Stimulated activated CD4-positive, alpha-beta T cell treated with anti-CD3 and anti-CD28 coated beads, Interleukin-15, amount 100 ng/mL, for 1 hour (primary cell): ENCODE measurements at places on chromosomes 5 and 9.

DNA sequence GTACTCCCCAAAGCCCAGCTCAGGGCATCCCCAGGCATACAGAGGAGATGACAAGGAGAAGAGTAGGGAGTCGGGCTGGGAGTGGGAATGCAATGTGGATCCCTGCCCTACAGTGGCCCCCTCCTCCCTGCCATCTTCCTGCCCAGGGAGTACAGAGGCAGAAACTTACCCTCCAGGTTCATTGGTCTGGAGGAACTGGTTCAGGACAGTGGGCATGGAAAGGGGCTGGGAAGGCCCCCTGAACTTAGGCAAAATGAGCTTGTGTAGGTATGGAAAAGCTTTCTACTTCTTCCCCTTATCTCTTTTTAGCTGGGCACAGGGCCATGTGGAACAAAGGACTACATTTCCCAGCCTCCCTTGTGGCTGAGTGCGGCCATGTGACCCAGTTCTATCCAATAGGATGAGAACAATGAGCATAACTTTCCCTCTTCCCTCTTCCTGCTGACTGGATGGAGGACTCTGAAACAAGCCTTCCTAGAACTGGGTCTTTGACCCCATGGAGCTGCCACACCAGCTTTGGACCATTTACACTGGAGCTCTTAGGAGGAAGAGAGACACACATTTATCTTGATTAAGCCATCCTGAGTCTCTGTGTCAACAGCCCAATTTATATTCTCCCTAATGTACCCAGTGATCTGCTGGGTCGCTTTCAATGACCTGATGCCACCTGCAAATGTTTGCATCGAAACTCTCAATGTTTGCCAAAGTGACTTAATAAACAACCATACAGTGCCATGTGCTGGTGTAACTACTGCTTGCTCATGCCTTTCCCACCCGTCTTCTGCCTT is 25.0 kb upstream of the HMCN2 start:
- no peak for DNase-seq

GRCh38 chr5:79076819-79077218 is 7.3 kb downstream of the BHMT2 start:
- no peak for DNase-seq

- no peak for DNase-seq
Measured at GRCh38 chr5:36735891-36736290, 129.5 kb downstream of the SLC1A3 start.

GRCh38 chr9:12880406-12881015 is 105.7 kb downstream of the LURAP1L start:
- DNase-seq = no peak
